ENCODE measurements at places on chromosomes 2 and 18.

DNA sequence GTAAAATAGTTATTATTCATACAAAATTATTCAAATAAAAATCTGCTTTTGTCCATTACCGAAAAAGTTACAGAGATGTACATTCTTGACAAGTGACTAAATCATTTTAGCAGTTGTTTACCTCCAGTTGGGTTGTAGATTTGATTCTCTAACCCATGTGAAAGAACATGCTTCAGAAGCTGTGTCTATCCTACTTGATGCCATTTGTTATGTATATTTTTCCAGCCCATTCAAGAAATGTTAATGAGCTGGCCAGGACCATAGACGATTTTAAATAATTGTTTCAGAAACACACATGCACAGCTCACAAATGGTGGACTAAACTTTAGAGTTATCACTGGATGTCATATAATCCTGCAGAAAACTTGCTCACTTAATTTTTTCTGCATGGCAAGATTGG, 391.1 kb upstream of the REG3G start:
- DNase-seq = no peak

DNA sequence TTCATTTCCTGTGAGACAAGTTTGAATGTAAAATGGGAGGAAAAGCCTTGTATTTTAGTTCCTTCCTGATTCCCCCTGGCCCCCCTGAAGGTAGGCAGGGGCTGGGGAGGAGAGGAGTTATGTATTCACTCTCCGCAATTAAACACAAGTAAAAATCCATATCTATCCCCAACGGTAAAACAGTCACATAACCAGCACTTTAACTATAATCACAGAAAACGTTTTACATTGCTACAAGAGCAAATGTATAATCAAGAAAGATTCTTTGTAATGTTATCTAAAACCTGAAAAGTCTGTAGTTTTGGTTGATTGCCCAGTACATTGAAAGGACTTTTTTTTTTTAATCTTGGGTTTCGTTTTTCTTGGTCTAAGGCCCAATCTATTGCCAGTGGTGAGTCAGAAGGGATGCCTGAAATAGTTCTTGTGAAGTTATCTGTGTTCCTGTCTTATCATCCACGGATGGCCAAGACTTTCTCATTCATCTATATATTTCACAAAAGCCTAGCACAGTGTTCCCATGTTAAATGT, 34.5 kb upstream of the CCNYL1 start:
- no peak for DNase-seq

GRCh38 chr2:105279126-105279525, 37.6 kb downstream of the GPR45 start:
- no peak for DNase-seq

GRCh38 chr18:49682173-49682802, 120.4 kb downstream of the LIPG start:
- no peak for DNase-seq

DNA sequence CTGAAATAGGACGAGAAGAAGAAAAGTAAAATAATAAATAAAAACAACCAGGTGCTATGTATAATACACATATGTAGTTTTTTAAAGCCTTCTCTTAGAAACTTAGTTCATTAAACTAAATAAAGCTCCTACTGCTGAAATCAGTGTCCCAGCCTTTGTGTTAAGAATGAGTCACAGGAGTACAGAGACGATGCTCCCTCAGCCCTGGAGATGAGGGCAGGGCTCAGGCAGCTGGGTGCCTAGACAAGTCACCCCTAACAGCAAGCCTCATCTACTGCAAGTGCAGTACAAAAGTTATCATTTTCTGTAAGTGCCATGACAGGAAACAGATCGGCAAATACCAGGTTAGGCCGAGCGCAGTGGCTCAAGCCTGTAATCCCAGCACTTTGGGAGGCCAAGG, 18.2 kb downstream of the KIDINS220 start:
- DNase-seq = no peak

DNA sequence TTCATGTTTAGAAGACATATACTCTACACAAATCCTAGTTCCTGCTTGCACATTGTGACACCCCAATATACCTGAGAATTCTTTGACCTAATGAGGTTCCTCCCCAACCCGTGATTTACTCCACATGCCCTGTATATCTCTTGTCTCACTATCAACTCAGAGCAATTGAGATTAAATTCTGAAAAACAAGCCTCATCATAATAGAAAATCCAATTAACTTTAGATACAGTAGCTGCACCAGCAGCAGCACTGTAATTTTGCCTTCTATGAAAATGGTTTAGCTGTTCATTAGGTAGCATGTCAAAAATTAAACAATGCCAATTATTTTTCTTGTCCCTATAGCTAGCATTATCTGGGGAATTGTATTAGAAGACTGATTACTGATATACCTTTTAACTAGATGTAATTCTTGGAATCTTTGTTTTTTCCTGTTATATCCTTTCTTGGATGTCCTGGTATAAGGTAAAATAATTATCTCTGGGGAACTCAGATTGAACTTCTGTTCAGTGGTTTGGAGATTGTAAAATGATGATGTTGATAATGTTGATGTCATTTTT, 218.9 kb upstream of the TANK start:
- no peak for DNase-seq

DNA sequence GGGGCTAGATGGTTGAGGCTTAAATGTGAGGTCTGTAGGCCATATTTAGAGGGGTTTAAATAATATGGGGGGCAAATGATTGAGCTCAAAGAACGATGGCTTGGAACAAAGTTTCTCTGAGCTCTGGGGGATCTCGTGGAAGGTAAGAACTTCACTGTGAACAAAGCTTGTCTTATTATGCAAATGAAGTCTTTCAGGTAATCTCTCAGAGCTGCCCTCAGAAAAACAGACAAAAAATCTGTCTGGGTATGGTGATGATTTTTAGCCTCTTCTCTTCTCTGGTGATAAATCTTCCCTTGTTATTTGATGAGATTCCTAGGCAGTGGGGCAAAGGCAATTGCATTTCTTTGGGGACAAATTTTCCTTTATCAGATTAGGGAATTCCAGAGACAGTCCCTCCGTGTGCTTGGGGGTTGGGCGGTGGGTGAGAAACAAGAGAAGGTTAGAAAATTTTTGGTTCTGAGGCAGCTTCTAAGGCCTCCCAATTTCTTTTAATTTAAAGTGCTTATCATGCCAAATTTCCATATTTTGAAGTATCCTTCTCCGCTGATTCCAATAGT, 760.4 kb downstream of the TSN start:
- DNase-seq = no peak

DNA sequence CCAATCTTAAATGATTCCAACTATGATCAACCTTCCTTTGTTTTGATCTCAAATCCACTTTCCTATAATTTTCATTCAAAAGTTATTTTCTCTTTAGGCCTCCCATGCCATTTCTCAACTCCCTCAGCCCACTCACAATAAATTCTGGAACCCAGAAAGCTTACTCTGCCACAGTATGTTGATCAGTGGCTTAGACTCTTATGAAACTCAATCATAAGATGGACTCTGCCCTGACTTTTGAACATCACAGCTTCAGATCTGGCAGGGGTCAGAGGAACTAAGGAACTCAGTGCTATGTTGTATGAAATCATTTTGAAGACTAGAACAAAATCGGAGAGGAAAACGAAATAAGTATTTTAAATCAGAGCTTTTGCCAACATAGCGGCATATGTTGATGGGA, 59.8 kb upstream of the LGALSL start:
- DNase-seq = no peak

DNA sequence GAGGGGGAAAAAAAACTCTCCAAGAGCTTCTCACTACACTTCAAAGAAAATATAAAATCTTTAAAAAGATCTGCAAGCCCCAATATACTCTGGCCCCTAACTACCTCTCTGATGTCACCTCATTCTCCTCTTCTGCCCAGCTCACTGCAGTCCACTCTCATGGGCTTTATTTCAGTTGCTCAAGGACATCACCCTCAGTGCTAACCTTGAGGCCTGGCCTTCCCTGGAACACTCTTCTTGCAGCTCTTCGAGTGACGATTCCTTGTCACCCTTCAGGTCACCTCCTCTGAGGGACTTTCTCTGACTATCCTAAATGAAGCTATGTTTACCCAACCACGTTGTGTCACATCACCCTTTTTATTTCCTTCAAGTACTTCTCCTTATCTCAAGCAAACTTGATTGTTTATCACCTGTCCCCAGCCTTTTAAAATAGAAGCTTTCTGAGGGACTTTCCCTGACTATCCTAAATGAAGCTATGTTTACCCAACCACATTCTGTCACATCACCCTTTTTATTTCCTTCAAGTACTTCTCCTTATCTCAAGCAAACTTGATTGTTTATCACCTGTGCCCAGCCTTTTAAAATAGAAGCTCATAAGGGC, 10.4 kb downstream of the RTTN start:
- no peak for DNase-seq

DNA sequence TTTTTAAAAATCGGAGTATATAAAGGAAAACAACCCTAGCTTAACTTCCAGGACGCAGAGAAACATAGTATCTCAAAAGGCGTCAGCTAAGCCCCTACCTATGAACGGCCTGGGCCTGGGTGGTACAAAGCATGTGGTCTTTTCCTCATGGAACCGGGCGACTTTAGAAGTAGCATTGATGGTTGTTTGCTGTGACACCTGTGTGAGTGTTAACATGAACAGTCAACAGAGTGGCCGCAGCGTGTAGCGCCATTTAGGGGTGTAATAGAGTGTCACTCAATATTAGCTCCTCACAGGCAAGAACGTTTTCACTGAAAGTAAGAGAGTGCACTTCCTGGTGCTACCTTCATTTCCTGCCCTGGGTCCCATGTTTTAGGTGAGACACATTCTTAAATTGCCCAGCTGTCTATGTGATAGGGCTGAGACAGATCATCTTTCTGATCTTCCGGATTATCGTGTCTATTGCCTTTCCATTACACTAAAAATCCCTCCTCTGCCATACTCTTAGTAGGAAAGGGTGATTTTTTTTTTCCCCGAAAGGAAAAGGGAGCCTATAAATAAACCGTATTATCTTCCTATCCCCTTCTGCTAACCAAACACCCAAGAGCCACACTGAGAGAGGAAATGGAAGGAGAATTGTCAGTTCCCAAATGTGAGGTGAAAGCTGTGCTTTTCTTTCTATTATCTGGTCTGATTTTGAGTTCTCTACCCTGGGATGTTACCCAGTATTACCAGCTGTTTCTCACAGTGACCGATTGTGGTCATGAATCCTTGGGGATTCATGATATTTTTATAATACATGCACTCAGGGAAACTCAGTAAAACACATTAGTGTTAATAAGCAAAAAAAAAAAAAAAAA, 1.3 kb downstream of the GORASP2 start:
- peak; percentile 20 for DNase-seq

DNA sequence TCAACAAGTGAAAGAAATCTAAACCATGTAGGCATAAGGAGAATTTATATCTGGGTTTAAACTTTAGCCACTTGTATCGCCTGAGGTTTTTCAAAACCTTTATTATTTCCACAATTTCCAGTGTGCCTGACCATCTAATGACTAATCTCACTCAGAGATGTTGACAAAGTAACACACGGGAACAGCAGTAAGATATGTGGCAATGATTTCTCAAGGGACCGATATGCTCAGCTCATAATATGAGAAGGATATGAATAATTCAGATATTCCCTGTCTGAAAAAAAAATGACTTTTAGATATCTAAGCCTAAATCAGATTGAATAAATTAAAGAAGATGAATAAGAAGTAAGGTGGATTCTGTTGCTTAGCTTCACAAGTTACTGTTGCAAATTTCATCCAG, 43.5 kb downstream of the TMEM163 start:
- DNase-seq = no peak

DNA sequence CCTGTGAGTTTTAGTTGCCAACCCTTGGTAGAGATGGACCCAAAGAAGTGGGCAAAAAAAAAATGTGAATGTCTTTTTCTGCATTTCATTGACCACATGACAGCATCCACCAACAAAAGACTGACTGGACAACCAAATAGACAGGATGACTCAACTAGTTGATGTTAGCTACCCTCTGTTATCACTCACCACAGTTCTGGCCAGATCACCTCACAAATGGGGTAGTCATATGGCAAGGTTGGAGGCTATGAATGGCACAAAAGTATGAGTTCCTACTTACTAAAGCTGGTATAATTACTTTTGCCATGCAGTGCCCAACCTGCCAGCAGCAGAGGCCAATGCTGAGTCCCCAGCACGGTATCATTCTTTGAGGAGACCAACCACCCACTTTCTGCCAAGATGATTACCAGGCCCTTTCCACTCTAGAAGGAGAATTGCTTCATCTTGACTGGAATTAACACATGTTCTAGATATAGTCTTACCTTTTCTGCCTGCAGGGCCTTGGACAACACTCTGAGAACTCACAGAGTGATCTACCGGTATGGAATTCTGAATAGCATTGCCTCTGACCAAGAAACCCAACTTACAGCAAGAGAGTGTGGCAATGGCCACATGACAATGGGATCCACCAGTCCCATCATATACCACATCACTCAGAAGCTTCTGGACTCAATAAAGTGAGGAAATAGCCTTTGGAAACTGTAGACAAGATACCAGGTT, 20.1 kb upstream of the TCF7L1 start:
- no peak for DNase-seq
